ENCODE measurements at places on chromosomes 3 and 15.

- no peak for DNase-seq
Observed at GRCh38 chr15:67835297-67836133, 4.3 kb downstream of the RNU6-1 start.

DNA sequence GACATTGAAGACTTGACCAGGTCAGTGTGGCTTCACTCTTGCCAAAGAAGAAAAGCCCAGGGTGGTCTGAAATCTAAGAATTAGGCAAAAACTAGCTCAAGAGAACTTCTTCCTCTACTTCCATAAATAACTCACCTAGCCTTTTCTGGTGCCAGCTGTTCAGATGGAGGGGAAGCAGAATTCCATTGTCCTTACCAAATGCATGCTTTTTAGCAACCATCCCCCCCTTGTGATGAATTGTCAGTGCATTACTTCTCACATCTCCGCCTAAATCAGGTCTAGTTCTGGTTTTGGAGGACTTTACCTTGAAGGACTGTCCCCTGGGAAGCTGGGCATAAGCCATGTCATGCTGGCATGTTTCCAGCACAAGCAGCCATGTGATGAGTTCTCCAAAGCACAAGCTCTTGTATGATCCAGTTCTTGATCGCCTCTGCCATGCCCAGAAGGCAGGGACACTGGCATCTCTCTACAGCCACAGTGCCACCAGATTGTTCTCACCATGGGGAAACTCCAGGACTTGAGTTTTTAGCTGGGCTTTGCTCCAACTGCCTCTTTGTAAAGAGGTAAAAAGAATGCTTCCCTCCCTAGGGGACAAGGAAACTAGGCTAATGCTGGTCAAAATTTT, 96.4 kb upstream of the IL12A start:
- DNase-seq = no peak

GRCh38 chr3:151733613-151734012, at the start of gene AADACL2:
Gene AADACL2, plus strand, starts transcription at chr3:151733927. Its CDS starts 109 bp downstream, at chr3:151734036.
- DNase-seq = peak; percentile 32

GRCh38 chr3:124168271-124168670, 176.3 kb upstream of the ROPN1 start:
- DNase-seq = no peak

DNA sequence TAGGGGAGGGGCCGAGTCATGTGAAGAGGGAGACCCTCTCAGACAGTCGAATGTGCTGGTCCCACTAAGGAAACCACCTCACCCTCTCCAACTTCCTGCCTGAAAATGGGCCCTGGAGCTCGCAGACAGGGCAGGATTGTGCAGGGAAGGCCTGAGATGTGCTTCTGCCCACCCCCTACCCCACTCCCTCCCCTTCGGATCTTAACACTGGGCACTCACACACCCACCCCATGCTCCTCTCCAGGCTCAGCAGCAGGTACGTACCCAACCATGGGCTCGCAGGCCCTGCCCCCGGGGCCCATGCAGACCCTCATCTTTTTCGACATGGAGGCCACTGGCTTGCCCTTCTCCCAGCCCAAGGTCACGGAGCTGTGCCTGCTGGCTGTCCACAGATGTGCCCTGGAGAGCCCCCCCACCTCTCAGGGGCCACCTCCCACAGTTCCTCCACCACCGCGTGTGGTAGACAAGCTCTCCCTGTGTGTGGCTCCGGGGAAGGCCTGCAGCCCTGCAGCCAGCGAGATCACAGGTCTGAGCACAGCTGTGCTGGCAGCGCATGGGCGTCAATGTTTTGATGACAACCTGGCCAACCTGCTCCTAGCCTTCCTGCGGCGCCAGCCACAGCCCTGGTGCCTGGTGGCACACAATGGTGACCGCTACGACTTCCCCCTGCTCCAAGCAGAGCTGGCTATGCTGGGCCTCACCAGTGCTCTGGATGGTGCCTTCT, 20.0 kb downstream of the ATRIP start:
- no peak for DNase-seq

DNA sequence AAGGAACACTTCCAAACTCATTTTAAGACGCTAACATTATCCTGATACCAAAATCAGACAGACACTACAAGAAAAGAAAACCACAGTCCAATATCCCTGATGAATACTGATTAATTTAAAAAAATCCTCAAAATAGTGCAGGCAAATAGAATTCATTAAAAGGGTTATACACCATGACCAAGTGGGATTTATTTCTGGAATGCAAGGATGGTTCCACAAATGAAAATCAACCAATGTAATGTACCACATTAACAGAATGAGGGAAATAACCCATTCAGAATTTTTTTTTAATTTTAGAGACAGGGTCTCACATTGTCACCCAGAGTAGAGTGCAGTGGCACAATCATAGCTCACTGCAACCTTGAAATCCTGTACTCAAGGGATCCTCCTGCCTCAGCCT, 17.3 kb upstream of the AP4E1 start:
- no peak for DNase-seq

GRCh38 chr3:46407970-46408369, 911 bp downstream of the CCRL2 start:
- DNase-seq = no peak

DNA sequence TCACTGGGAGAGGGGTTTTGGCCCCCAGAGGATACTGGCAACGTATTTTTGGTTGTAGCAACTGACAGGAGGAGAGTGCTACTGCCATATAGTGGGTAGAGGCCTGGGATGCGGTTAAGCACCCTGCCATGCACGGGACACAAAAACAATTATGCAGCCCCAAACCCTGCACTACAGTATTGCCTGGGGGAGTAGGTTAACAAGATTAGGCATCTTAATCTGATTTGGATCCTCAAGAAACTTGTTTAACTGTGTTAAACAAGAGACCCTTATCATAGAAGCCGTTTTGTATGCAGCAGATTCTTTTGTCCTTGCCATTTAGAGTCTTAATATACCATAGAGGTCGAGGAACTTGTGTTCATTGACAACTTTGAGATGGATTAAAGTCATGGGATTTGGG, 3.4 kb downstream of the PHLDB2 start:
- no peak for DNase-seq

DNA sequence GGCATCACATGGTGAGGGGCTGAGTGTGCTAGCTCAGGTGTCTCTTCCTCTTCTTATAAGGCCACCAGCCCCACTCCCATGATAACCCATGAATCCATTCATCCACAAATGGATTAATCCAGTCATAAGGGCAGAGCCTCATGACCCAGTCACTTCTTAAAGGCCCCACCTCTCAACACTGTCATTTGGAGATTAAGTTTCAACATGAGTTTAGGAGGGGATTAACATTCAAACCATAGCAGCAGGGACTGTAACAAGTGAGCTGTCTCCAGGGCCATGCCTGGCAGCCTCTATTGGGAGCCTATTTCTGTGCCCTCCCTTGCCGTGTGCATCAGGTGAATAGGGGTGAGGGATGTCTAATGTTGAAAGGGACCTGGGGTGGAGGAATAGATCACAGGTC, 77.5 kb downstream of the CHRD start:
- DNase-seq = no peak

- no peak for DNase-seq
Observed at GRCh38 chr3:101252307-101252706, 68.1 kb downstream of the IMPG2 start.

DNA sequence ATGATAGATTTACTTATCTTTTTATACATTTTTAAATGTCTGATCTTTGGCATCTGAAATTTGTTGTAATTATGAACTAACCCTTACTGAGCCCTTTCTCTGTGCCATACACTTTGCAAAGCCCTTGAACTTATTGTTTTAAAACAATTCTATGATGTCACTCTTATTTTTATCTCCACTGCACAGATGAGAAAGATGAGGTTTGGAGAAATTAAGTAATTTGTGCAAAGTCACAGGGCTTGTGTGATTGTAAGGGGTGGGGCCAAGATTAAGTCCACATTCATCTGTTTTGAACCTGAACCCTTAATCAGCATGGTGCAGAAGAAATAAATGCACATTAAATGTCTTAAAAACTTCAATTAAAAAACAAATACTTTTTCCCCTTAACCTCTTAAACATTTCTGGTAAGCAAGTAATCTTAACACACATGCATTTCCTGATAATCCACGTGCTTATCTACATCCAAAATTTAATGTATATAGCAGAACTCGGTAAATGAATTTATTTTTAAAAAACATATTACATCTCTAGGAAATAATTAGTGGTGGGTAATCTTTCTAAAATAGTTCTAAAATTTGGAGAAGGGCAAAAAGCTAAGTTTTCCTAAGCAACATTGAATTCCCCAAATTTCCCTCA, 189.8 kb upstream of the TBC1D5 start:
- DNase-seq = no peak

DNA sequence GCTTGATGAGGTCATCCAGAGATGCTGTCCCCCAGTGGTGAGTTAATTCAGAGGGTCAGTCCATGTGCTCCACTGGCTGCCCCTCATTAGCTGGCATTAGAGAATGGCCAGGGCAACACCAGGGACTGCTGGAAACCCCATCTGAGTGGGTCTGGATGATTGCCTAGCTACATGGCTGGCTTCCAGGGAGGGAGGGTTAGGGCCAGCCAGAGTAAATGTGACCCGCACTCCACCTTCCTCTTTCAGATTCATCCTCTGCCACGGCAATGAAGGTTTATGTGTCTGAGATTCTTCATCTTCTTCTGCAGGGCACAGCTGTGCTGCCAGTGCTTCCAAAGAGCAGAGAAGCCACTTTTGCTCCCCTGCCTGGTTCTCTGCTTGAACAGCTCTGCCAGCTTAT, 391.9 kb downstream of the OCA2 start:
- no peak for DNase-seq

- DNase-seq = peak; percentile 20
Observed at GRCh38 chr3:140501061-140501769, 176.6 kb upstream of the TRIM42 start.

DNA sequence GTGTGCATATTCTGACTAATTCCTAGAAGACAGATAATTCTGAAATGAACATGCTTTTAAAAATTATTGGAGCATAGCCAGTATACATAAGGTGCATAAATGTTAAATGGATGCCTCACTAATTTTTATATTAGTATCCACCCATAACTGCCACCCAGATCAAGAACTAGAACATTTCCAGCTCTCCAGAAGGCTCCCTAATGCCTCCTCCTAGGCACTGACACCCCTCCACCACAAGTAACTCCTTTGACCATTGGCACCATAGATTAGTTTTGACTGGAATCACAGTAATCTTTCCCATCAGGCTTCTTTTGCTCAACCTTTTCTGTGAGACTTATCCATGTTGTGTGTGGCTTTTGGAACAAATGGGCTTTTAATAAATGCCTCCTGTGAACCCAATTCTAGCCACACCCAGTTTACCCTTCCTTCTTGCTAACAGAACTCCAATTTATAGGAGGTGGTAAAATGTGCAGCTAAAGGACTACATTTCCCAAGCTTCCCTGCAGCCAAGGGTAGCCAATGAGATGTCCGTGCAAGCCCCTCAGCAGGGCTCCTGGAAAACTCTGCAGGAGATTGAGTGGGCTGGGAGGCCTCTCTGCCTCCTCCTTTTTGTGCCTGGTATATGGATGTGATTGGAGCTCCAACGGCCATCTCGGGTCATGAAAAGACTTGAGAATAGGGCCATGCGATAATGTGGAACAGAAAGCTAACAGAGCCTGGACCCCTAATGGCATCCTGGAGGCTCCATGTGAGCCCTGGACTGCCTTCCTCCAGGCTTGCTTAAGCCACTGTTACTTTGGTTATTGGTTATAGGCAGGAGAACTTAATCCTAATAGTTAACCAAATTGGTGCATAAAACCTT, 322.6 kb upstream of the TLE3 start:
- no peak for DNase-seq

GRCh38 chr3:62229908-62230307, 143.4 kb downstream of the FEZF2 start:
- DNase-seq = peak; percentile 3

DNA sequence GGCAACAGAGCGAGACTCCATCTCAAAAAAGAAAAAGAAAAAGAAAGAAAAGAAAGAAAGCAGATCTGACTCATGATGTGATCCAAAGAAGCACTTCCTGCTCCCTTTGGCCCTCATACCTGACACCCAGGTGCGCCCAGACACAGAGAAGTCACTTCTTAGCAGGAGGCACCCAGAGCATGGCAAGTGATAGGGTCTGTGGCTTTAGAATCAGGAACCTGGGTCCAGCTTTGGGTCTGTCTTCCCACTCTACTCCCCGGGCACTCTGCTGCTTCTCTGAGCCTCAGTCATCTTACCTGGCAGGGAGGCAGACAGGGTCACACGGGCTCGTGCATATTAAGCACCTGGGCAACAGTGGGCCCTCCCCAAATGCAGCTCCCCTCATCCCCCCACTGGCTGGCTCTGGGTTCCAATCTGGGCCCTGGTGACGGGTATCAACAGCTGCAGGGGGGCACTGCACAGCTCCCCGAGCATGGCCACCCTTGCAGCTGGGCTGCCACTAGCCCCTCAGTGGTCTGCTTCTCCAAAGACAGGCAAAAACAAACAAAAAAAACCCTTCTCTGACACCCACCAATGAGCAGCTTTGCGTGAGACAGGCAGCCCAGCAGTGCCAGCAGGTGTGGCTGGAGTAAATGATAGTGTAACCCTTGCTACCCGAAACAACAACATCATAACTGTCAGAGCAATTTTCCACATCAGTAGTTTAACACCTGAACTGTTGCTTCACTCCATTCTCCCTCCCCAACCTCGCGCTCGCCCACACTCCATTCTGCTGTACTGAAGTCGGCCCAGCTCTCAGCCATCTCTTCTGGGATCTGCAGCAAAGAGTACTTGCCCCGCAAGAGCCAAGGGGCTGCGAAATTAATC, 99.8 kb downstream of the MEGF11 start:
- no peak for DNase-seq

DNA sequence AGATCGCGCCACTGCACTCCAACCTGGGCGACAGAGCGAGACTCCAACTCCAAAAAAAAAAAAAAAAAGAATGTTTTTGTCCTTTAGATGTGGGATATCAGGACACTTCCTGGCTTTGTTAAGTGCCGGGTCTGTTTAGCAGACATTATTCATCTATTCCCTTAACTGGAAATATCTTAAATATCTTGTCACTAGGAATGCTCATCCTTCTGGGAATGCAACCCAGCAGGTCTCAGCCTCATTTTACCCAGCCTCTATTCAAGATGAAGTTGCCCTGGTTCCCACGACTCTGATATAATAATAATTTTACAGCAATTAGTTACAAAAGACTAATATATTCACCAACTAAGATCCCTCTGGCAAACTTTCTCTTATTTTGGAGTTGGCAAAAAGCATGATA, 260.9 kb upstream of the SLITRK3 start:
- DNase-seq = peak; percentile 64

DNA sequence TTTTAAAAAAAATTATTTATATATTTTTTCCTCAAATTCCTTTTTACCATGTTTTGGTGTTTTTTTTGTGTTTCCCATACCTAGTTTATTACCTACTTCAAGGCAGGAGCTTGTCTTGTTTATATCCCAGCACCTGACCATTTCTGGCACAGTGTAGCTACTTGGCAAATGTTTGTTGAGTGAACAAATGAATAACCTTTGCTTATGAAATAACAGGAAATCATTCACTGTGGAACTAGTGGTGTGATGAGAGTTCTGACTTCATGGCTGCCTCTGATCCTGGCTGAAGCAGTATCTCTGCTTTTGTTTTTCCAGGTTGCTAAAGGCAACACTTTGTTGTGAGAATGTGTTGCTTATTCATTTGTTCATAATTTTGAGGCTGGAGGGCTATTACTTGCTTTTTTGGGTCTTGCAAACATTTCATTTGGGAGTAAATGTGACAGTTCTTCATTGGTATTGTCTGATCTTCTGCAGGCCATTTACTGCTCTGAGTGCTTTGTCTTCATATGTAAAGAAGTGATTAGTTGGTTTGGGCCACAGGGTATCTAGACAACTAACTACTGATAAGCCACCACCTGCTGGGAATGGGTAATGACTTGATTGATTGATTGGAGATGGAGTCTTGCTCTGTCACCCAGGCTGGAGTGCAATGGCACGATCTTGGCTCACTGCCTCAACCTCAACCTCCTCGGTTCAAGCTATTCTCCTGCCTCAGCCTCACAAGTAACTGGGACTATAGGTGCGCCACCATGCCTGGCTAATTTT, 5.7 kb downstream of the RAD54L2 start:
- no peak for DNase-seq

Measured in trophoblast cell (in vitro differentiated cells and primary cell).